ENCODE measurements at places on chromosomes 7 and 10.

GRCh38 chr10:70499836-70500167 lies 21.2 kb downstream of the PALD1 start:
- DNase-seq, result no peak

GRCh38 chr10:132804785-132805426 lies 19.0 kb upstream of the NKX6-2 start:
- no peak for DNase-seq

DNA sequence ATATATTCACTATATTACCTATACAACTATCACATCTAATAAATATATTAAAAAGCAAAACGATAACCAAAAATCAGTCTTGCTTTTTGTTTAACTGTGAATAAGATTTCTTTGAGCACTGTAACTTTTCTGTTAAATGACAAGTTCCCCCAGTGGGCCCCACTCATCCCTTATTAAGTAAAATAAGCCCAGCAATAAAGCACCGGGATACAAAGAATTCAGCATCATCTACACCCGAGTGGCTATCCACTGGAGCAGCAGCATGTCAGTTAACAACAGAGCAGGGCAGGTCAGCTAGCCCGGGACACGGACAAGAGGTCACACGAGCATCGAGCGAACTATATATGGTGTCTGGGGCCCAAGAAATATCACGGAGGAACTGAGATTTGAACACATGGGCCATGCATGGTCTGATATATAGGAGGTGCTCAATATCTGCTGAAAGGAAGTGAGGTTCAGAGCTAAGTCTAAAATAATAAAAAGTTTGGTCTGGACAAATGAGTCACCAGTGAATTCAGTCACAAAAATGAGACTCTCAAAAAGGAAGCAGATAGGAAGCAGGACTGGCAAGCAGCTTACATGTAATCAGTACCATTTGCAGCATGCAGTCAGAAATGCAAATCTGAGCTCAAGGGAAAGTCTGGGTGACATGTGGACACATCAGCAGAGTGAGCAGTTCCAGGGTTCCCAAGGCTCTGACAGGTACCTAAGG lies 4.1 kb downstream of the ERCC6 start:
- no peak for DNase-seq

DNA sequence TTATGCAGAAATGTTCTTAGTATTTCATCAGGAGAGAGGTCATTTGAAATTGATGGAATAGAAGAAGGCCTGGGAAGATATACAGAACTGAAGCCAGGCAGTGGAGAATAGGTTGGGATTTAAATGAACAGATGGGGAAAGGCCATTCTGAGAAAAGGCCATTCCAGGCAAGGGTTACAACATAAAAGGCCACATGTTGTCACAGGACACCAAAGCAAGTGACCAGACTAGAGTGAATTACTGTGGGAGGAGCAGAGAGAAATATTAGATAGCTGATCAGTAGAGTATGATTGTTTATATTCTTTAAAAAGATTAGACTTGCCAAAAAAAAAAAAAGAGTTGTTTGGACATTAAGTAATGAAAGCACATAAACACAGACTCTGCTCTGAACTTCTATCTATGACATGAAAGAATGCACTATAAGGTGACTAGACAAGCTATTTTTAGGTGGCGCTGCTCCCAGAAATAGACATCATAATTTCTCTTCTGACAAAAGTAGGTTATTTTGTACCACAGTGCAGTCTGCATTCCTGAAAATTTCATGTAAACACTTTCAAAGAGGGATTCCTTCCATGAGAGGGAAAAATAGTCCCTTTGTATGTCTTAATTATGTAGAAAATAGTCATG lies 55.2 kb upstream of the DKK1 start:
- no peak for DNase-seq

DNA sequence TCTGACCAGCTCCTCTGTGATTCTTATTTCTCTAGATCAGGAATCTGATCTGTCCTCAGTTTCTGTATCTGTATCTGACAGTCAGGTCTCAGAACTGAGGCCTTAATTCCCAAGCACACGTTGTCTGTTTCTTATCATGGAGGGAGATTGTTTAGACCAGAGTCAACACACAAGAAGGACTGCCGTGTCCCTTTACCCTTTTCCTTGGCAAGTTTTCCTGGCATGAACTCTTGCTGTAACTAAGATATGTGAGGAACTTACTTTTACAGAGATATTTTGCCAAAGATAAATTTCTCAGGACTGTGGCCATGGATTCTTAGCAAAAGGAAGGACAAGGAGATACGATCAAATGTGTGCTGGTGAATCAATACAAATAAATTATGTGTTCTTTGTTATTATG lies 181.0 kb downstream of the SORCS3 start:
- no peak for DNase-seq

- no peak for DNase-seq
Observed at GRCh38 chr10:6396652-6397051, 183.4 kb downstream of the PRKCQ start.

DNA sequence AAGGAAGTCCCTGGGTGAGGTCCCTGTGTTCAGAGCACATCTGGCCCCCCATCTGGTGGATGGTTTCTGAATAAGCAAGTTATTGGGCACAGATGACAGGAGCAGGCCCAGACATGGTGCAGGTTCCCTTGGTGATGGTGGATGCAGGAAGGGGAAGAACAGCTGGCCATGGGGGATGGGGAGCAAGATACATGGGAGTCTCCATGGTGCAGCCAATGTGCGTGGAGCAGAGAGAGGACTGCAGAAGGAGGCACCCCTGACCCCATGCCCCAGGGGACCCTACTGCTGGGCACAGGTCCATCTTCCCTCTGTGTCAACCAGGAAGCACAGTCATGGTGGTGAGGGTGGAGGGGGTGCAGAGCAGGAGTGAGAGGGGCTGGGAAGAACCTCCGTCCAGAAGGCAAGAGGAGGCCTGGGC lies 43.8 kb upstream of the RABGEF1 start:
- no peak for DNase-seq

- DNase-seq, result no peak
Observed at GRCh38 chr7:87337331-87337730, 8.1 kb upstream of the CROT start.

DNA sequence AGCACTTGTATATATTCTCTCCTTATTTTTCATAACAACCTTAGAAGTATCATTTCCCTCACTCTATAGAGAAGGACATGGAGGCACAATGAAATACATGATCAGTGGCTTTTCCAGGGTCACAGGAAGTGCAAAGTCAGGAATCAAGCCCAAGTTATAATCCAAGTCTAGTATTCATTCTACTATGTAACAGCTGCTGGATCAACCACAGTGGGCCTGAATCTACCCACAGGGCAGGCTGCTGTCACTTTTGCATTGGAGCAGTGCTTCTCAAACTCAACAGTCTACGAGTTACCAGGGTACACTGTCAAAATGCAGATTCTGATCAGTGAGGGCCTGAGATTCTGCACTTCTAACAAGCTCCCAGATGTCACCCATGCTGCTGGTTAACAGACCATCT lies 18.3 kb downstream of the ZDHHC16 start:
- no peak for DNase-seq

- no peak for DNase-seq
Observed at GRCh38 chr7:138247568-138248333, 171.5 kb downstream of the AKR1D1 start.

DNA sequence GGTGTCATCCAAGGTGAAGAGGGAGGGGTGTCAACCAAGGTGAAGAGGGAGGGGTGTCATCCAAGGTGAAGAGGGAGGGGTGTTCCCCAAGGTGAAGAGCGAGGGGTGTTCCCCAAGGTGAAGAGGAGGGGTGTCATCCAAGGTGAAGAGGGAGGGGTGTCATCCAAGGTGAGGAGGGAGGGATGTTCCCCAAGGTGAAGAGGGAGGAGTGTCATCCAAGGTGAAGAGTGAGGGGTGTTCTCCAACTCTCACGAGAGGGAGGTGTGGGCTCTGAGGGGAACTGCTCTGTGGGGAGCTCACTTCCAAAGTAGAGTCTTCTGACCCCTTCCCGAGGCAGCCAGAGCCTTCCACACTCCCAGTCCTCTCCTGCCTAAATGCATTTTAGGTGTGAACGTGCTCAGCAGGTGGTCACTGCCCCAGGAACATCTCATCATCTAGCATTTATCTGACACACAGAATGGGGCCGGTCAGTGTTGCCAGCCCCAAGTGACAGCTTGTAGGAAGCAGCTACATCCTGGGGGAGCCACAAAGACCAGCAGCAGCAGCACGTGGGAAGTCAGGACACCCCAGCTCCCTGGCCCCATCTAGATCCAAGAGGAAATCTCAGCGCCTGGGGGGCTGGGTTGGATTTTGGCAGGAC lies 323.8 kb downstream of the GLRX3 start:
- DNase-seq, result no peak

GRCh38 chr7:100389437-100390088 lies 16.3 kb downstream of the PILRA start:
- DNase-seq, result no peak

DNA sequence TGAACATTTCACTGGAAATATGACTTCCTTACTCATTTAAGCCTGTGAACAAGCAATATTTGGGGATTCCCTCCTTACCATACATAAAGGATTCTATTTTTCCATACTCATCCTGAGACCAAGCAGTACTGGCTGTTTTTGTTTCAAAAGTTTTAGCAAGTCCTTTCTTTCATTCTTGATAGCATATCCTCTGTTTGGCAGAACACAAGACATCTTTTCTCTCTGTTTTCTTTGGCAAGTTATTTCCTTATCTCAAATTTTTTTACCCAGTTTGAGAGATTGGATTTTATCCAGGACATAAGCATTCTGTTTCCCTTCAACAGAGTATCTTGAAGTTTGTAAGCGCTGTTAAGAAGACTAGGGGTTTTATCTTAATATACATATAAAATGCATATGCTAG lies 3.0 kb upstream of the WASL start:
- no peak for DNase-seq

DNA sequence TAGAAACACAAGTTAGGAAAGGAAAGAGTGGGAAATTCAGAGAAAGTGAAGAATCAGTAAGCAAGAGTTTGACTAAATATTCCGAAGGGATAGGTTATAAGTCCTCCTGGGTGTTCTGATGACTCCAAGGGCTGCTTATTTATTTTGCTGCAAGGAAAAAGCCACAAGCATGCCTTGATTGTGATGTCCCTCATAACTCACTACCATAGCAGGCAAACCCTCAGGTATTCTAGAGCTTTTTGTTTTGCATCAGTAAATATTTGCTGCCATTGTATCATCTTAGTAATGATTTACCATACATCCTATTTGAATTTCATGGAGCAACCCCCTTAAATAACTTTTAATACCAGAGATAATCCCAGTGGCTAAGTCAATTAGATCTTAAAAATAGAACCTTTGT lies 688.1 kb downstream of the SUGCT start:
- no peak for DNase-seq

- DNase-seq, result no peak
Observed at GRCh38 chr7:105454095-105454747, 65.5 kb upstream of the SRPK2 start.

GRCh38 chr7:78438433-78438832 lies 639.9 kb downstream of the PHTF2 start:
- DNase-seq, result no peak

- no peak for DNase-seq
Observed at GRCh38 chr10:8262317-8262716, 207.8 kb downstream of the GATA3 start.

GRCh38 chr7:36276428-36277248 lies 113.0 kb upstream of the ANLN start:
- no peak for DNase-seq

- peak; percentile 72 for DNase-seq
Observed at GRCh38 chr7:74083117-74083876, at the start of gene LIMK1. LIMK1 (plus strand) TSS chr7:74083804; CDS start chr7:74083991, 187 bp downstream.

- DNase-seq, result no peak
Observed at GRCh38 chr10:123858907-123859652, 32.5 kb downstream of the CPXM2 start.

- DNase-seq, result no peak
Observed at GRCh38 chr7:30531286-30531685, 26.7 kb upstream of the GGCT start.

GRCh38 chr10:6309816-6310215 lies 107.1 kb downstream of the PFKFB3 start:
- no peak for DNase-seq

DNA sequence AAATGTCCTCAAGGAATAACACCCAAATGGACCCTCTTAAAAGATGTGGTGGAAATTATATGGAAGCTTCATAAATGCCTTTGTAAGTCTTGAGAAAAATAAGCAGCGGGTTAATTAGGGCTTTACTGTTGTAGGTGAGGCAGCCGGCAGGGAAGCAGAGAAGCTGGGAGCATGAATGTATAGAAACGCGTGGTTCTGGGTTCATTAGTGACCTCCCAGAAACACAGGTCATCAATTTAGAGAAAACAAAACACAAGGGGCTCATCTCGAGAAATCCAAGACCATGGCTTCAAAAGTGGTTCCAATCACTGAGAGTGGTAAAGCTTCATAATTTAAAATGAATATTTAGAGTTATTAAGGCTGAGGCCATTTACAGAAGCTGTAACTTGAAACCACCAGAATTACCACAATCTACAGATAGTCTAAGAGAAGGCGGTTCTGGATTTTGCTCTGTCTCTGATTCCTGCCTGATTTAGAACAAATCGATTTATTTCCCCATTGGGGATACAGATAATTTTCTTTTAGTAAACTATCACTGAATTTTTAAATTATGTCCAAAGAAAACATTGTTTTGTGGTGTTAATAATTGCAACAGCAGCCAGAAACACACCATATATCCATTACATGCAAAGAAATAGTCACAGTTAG lies 20.7 kb downstream of the GARIN1A start:
- no peak for DNase-seq

DNA sequence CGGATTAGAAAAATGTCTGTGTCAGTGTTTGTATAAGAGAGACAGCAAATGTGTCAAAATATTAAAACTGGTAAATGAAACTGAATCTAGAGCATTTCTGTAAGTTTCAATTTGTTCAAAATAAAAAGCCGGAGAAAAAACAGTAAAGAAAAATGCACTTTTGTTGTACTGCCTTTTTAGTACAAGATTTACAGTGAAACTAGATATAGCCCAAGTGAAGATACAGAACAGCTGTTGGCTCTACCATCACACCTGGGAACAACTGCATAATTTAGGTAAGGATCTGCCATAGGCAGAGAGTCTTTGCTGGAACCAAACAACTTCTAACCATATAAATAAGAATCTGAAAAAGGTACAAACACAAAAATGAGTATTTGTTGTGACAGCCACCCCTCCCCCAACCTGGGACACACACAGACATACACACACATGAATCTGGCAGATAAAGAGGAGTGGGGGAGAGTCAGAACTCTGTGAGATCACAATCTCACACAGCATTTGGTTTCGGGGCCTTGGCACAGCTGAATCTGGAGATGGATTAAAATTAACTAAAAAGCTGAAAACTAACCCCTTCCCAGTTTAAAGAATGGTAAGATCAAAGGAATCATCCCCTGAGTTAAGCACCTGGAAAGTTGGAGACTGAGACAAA lies 54.8 kb downstream of the DPY19L1 start:
- no peak for DNase-seq

Data from NT2/D1 (cell line).